SK-N-SH treated with all-trans-retinoic acid at 6 μM for 48 hours (cell line): ENCODE measurements at places on chromosomes 1 and 21.

- ATAC-seq: peak; percentile 17
Observed at GRCh38 chr1:156926175-156926574, 5.7 kb downstream of the LRRC71 start.

- ATAC-seq: no peak
Observed at GRCh38 chr1:182850319-182850718, 11.2 kb downstream of the DHX9 start.

- ATAC-seq: no peak
Observed at GRCh38 chr1:76463278-76463677, 388.7 kb downstream of the ST6GALNAC3 start.

GRCh38 chr1:10738061-10739058 lies 58.1 kb downstream of the CASZ1 start:
- no peak for ATAC-seq

- ATAC-seq: no peak
Observed at GRCh38 chr1:226728448-226728847, 10.6 kb downstream of the ITPKB start.

- no peak for ATAC-seq
Observed at GRCh38 chr1:11150326-11150725, 38.8 kb upstream of the ANGPTL7 start.

DNA sequence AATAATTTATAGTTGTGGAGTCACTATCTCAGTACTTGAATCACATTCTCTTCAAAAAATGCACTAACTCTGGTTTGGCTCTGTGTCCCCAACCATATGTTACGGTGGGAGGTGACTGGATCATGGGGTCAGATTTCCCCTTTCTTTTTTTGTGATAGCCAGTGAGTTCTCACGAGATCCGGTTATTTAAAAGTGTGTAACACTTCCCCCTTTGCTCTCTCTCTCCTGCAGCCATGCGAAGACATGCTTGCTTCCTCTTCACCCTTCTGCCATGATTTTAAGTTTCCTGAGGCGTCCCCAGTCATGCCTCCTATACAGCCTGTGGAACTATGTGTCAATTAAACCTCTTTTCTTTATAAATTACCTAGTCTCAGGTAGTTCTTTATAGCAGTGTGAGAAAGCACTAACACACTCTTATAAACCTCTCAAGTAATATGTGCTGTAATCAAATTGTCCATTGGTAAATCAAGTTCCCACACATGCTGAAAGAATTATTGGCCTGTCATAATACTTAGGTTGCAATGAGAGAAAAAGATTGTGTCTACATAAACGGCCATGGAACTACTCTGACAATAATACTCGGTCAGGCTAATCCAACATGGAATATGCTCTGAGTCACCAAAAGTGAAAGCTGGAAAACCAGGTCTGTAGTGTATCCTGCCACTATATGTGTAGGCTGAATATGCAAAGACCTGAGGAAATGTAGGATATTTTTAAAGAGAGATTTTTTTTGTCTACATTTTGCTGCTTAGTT lies 107.5 kb downstream of the SLC44A5 start:
- ATAC-seq: peak; percentile 90

DNA sequence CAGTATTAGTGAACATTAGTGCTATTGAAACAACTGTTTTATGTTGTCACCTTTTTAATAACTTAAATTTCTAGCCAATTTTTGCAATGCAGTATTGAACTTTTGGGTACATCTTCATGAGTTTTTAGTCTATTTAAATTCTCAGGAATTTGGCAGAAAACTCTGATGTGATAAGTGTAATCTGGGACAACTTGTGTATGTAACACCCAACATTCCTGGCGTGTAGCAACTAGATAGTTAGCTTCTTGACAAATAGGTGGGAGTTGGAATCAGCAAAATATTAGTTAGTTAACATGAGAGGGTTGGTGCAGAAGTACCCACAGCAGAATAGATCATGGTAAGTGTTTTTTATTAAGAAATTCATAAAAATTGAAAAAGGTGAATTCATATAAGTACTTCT lies 111.6 kb downstream of the ITSN1 start:
- no peak for ATAC-seq

GRCh38 chr1:28480308-28480707 lies 25.5 kb upstream of the RCC1 start:
- no peak for ATAC-seq

DNA sequence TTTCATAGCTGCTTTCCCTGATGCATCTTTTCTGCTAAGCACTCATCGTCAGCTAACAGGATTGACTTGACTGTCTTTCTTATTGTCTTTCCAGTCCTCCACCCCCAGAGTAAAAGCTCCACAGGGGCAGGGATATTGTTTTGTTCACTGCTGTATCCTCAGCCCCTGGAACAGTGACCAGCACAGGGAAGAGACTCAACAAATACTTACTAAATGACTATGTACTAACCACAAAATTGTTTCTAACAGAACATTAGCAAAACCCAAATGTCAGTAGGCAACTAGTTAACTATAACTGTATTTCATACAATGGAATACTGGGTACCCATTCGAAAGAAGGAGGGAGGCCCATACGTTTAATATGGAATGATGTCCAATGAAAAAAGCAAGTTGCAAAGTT lies 53.0 kb downstream of the BCAR3 start:
- ATAC-seq: no peak

DNA sequence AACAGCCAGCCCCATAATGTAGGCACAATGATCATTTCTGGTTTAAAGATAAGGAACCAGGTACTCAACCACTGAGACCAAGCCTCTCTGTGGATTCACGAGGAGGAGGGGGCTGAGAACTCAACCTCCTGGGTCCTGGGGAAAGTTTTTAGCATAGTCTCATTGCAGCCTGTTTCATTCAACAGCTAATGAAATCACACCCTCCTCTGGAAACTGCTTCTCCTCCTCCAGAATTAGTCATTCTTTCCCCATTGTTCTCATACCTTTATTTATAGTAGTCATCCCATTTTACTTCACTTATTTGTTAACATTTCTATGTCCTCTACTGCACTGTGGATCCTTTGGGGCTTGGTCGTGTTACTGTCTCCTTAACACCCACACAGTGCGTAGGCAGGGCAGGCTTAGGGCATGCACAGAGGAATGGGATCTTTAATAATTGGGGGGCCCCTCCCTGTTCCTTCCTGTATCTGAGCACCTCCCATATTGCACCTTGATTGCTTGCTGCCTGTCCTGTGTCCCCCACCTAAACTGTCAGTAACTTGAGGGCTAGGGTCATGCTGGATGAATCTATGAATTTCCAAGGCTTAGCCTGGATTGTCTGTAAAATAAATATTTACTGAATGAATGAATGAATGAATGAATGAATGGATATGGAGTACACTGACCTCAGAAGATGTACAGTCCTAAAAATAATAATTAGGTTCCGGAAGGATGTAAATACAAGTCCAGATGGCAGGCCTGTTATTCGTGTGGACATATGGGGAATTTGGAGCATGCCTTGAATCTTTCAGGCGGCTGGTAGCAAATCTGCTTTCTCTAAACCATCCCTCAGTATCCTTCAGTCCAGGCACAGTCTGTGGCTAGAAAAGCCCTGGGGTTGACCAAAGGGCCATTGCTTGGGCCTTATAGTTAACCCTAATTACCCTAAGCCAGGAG lies 153.8 kb upstream of the HMGB4 start:
- no peak for ATAC-seq

DNA sequence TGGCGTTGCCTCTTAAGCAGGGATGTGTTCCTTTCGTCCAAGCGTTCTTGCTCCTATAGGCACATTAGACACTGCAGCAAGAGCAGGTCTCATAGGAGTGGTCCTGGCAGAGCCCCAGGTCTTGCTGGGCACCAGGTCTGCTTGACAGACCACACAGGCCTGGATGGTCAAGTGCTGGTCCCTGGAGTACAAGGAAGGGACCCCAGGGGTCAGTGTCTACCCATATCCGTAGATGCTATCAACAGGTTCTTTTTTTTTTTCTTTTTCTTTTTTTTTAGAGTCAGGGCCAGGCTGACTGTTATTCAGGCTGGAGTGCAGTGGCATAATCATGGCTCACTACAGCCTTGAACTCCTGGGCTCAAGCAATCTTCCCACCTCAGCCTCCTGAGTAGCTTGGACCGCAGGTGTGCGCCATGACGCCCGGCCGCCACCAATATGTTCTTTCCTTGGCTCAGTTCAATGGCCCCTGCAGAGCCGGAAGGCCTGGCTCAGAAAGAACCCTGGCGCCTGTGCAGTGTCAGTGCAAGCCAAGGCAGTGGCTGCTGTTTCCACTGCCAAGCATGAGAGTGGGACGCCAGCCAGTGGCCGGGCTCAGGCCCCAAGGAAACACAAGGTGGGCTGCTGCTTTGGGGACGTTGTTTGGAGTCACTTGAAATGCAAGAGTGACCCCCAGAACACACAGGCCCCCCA lies 10.0 kb upstream of the TNFRSF8 start:
- ATAC-seq: peak; percentile 11; the same call in 1 of the 3 replicates

DNA sequence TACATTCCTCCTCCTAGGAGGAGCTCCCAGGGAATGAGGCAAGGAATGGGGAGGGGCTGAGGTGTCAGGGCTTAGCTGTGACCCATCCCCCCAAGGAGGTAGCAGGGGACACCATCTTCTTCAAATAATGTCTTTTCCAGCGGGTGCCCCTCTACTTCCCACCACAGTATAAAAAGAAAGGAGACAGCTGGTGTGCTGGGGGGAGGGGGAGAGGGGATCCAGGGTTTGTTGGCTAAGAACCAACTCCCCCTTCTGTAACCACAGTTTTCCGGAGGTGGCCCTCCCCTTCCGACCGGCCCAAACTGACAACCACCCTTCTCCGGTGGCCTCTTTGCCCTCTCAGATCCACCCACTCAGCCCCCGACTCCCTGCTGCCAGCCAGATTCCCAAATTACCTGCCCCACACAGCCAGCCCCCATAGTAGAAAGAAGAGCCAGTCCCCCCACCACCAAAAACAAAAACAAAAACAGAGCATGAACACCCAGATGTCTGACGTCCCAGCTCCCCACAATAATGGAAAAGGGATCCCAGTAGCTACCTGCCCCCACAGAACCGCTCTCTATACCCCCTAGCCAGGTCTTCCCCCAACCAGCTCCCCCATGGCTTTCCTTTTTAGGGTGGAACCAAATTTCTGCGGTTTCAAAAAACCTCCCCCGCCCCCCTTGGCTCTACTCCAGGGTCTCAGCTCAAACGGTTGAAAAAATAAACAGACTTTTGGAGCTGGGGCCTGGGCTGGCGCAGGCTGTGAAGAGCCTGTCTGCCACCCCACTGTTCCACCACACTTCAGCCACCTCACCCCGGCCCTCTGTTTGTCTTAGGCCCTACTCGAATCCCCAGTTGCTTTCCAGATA lies 2.1 kb downstream of the ARHGEF2 start:
- ATAC-seq: peak; percentile 18; the same call in 2 of the 3 replicates

GRCh38 chr1:201889090-201889968 lies 631 bp downstream of the SHISA4 start:
- ATAC-seq: no peak; the same call in 2 of the 3 replicates

DNA sequence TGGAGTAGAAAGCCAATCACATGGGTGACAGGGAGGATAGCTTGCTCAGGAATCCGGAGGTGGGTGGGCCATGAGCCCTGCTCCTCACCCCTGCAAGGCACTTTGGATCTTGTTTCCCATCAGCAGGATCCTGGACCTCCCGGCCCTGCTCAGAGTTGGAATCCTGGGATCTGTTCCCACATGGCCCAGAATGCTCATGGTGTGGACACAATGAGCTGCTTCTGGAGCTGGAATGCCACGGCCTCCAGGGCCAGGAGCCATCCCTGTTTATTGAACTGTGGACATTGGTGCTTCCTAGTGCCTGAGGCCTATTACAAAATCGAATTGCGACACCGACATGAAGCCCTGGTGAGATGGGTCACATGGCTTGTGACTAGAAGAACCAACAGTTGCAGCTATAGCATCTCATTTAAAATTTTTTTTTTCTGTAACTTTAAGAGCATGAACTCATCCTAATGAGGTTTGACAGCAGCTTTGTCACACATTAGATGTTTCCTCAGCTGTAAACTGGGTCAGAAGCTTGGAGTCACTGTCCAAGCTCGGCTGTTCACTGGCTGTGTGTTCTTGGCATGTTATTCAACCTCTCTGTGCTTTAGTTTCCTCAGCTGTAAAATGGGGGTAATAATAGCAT lies 40.4 kb upstream of the GOLT1A start:
- ATAC-seq: no peak

GRCh38 chr1:117250061-117250606 lies 39.4 kb upstream of the VTCN1 start:
- ATAC-seq: no peak

- peak; percentile 89 for ATAC-seq
Observed at GRCh38 chr1:201191653-201192260, 1.1 kb downstream of the IGFN1 start.
